Stimulated activated CD8-positive, alpha-beta memory T cell treated with anti-CD3 and anti-CD28 coated beads, Interleukin-4, amount 100 ng/mL, for 24 hours (primary cell): ENCODE measurements at places on chromosomes 4 and X.

DNA sequence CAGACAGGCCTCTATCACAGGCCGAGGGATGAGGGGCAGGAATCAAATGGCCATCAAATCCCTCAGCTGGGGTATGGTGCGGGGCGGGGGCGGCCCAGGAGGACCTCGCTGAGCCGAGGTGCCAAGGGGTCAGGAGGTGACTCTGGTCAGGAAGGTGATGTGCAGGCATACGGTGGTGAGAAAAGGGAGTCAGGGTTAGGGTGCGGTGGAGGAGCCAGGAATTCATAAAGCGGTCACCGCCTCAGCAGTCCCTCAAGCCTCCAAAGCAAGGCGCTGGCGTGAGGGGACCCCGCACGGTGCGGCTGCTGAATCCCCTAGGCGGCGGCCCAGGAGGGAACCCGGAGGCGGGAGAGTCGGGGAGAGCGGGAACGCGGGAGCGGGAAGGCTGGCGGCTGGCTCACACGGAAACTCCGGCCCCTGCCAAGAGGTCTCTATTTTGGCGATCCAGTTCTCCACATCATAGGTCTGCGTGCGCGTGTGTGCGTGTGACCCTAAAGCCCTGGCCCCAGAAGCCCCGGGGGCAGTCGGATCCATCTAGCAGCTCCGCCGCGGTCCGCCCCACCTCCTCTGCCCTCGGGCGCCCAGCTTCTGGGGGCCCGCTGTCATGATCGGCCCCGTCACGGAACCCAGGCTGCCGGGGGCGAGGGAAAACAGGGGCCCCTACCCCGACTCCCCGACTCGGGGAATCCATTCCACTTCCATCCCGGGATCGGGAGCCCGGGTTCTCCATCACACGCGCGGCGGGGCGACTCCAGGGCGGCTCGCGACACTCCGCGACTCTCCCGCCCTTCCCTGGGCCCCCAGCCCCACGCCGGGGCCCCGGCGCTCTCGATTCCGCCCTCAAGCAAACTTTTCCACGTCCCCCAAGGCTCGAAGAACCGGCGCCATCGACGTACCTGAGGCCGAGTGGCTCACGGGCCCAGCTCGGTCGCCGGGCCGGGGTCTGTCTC lies 593 bp downstream of the ELF4 start:
- no peak for DNase-seq

DNA sequence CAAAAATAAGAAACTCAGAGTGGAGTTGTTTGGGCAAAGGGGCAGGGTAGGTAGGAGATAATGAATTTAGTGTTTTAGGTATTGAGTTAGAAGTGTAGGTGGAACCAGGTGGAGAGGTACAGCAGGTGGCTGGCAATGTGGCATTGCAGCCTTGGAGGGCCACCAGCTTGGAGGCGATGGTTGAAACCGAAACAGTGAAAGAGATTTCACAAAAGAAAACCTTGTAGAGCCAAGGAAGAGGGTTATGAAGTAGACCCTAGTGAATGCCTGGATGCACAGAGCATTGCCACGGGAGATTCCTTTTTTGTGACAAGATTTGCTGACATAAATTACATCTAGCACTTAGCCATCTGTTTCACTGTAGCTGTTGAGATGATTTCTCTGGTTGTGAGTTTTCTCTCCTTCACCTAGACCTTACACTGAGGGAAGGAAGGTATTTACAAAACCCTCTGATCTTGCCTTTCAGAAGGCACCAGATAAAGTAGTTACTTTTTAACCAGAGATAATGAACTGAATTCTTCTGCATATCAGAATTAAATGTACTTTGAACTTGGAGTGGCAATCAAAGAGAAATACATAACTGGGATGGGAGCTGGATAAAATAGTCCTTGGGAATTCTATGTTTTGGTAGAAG lies 104.1 kb upstream of the CASK start:
- DNase-seq = no peak

DNA sequence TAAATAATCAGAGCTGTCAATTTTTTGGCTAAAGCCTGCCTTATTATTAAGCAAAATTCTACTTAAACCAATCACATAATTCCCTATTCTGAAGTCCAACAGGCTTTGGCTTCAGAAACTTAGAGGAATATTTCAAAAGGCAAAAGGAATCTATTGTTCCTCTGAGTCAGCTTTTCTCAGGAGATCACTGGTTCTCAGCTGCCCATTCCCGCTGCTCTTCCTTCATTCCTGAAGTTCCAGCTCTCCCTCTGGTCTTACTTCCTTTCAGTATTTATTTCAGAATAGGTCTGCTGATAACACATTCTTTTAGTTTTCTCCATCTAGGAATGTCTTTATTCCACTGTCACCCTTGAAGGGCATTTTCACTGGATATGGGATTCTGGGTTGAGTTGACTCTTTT lies 133.7 kb downstream of the SOWAHB start:
- DNase-seq = no peak

- no peak for DNase-seq
Measured at GRCh38 chr4:18844726-18845125, 823.2 kb upstream of the LCORL start.

DNA sequence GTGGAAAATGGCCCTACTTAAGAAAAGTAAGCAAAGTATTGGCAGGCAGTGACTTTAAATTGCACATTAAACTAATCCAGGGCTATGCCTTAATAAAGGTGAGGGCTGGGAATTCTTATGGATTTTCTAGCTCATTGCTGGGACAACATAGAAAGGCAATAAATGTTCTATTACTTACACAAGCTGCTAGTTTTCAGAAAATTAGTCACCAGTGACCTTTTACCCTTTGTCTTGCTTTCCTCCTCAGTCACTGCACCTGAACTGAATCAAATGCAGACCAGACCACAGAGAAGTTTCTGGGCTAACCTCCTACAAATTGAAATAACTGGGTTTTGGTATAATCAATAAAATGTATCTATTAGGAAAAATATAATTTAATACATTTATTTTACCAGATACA lies 694.4 kb upstream of the FAM241A start:
- no peak for DNase-seq

- no peak for DNase-seq
Measured at GRCh38 chr4:22625311-22625710, 67.4 kb upstream of the GBA3 start.

GRCh38 chrX:46580613-46581012 lies 7.0 kb downstream of the CHST7 start:
- no peak for DNase-seq

- DNase-seq = no peak
Measured at GRCh38 chr4:48629458-48629857, 139.4 kb downstream of the ZAR1 start.

- DNase-seq = no peak
Measured at GRCh38 chrX:25721564-25721963, 416.6 kb upstream of the MAGEB18 start.

- DNase-seq = no peak
Measured at GRCh38 chr4:102610476-102610875, 109.3 kb downstream of the NFKB1 start.

GRCh38 chr4:85740431-85740861 lies 265.5 kb downstream of the ARHGAP24 start:
- no peak for DNase-seq
